Immature natural killer cell (primary cell): ENCODE measurements at places on chromosomes 4 and X. TPM values are rescaled to one million over a fixed set of nuclear protein-coding genes. Genes with fewer than 3 reads are reported as not detected.

Gene RNF175
- not detected for polyA plus RNA-seq

Gene SMIM10L2A
- not detected for polyA plus RNA-seq

Gene CXCL10
- not detected for polyA plus RNA-seq

Gene FAM156B
- polyA plus RNA-seq, result 12.2 TPM

Gene ARSJ
- not detected for polyA plus RNA-seq

Gene CSAG3
- polyA plus RNA-seq, result not detected
